Cerebellar cortex (tissue), 1 donor: ENCODE measurements at places on chromosomes 6 and 20.

- no peak for DNase-seq
Observed at GRCh38 chr6:4973415-4973814, 30.4 kb downstream of the RPP40 start.

DNA sequence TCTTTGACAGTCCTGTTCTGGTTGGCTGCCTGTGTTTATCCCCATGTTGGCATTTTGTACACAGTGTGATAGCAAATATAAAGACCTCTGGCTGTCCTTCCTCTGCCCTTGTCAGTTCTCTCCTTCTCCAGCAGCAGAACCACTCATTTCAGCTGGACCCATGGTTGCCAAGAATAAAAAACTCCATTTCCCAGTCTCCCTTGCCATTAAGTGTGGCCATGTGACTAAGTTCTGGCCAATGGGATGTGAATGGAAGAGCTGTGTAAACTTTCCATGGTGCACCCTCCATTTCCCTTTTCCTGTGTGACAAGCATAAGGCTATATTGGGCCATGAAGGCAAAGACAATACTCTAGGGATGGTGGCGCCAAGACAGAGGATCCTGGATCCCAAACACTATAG lies 78.4 kb upstream of the TBC1D7 start:
- no peak for DNase-seq

DNA sequence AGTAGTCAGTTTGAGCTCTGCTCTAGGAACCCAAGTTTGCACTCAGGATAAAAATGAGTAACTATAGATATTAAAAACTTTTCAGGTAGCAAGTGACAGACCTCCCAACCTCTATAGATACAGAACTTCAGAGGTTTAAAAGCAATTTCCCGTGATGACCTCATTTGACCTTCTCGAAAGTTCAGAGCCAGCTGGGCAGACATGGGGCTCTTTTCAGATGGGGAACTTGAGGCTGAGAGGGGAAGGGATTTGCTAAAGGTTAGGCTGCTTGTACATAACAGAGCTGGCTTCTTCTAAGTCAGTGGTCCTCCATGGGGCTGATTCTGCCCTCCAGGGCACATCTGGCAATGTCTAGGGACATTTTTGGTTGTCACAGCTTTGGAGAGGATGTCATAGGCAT lies 58.8 kb upstream of the ZNF831 start:
- no peak for DNase-seq

DNA sequence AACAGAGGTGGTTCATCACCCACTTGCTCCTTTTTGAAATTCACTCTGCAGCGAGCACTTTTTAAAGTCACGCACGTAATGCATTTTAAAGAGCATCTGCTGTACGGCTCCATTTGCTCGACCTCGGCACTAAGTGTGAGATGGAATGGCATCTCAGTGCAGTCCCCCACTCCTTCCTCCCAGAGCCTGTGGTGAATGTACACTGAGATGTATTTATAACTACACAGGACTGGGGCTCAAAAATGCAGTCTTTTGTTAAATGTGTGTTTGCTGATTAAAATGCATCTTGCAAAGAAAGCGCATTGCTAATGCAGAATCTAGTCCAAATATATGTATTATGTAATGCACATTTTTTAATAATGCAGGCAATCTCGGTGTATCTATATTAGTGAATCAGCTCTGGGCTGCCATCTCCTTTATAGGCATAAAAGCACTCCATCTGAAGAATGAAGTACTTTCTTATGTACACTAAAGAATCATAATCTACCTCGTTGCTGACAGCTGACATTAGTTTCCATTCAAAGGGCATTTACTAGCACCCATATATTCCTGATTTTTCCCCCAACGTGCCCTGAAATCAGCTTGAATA lies 14.0 kb downstream of the GNAS-AS1 start:
- DNase-seq = no peak

GRCh38 chr6:127737768-127738167 lies 160.8 kb downstream of the C6orf58 start:
- DNase-seq = no peak

GRCh38 chr6:15966000-15966520 lies 162.8 kb upstream of the MYLIP start:
- DNase-seq = no peak

- no peak for DNase-seq
Observed at GRCh38 chr6:124812067-124812466, 150.2 kb upstream of the RNF217 start.

DNA sequence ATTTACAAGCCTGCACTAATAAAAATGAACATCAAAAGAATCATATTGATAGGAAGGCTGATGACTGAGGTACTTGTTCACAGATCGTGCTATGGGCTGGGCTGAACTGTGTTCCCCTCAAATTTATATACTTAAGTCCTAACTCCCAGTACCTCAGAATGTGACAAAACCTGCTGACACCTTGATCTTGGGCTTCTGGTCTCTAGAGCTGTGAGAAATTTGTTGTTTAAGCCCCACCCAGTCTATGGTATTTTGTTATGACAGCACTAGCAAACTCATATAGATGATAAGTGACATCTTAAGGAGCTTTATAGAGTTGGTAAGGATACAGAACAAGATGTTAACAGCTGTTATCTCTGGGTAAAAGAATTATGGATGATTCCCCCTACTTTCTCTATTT lies 13.8 kb downstream of the UBE2V1 start:
- DNase-seq = no peak

GRCh38 chr6:41600499-41601247 lies 37.6 kb upstream of the MDFI start:
- no peak for DNase-seq

GRCh38 chr6:156804402-156804801 lies 27.2 kb downstream of the ARID1B start:
- no peak for DNase-seq

GRCh38 chr6:3209114-3210023 lies 18.1 kb downstream of the TUBB2B start:
- no peak for DNase-seq

GRCh38 chr6:108622641-108623298 lies 62.1 kb downstream of the FOXO3 start:
- no peak for DNase-seq

DNA sequence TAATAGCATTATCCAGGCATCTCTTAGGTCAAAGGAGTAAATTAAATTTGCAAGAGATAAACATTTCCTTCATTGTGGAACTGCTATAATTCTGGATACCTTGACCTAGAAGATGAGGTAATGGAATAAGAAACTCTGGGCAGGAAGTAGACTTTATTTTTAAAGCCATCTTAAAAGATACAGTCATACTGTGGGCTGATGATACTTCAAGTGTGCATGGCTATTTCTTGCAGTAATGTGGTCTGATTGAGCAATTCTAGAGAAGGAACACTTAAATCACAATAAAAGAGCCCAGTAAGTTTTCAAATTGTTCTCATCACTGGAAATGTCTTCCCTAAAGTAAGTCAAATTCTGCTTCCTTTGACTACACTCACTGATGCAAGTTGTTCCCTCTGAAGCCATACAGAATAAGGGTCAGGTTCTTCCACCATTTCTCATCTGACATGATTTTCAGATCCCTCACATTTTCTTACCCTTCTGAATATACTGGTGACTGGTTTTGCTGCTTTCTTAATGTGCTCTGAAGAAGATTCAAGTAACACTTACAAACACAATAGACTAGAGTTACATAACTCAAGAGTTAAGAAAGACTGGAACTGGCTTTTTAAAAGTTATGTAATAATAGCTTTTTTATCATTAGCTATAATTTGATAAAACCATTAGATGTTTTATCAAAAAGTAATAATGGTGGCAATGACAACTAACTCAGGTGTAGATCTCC lies 62.6 kb upstream of the TMEM244 start:
- DNase-seq = no peak

DNA sequence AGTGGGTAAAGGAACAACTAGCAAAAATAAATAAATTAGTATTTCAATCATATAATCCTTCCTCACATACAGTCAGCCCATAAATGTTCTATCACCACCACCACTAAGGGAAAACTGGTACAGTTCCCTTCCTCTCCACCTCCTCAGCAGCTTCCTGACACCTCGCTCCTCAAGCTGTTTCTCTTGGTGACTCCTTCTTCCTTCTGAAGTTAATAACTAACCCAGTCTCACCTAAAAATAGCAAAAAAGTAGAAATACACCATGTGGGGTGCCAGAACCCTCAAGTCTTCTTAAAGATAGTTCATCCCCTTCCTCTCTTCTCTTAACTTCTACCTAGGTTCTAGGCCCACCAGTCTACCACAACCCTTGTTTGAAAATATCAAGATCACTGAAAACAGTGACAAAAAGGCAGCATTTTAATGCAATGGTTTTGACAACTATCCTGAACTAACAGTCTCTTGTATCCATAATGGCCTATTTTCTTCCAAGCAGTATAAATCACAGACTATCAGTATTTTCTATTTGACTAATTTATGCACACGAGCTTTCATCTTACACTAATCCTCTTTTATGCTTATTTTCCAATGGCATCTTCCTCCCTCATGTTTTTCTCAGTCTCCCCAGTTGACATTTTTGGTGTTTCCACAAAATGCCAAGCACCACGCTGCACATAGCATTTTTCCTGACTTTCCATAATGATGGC lies 85.5 kb downstream of the KHDC1L start:
- no peak for DNase-seq

DNA sequence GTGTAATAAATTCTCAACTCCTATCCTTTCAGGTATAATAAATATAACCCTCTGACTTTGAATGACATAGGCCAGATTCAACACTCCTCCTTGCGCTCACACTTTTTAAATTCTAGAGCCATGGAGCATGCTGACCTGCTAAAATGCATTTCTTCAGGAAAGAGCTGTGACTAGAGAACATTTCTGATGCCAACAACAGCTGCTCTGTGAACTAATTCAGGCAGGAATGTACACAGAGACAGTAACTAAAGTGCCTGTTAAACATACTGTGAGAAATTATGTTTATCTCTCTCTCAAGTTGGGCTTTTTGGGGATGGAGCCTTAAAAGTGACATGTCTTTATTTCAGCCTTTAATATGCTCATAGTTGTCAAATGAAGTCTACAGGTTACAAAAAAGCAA lies 8.3 kb downstream of the NHSL1 start:
- no peak for DNase-seq

- no peak for DNase-seq
Observed at GRCh38 chr6:43240950-43241349, 2.3 kb upstream of the TTBK1 start.

- DNase-seq = no peak
Observed at GRCh38 chr6:155247618-155248007, 16.2 kb upstream of the CLDN20 start.

GRCh38 chr6:166617359-166617758 lies 9.7 kb downstream of the RPS6KA2 start:
- no peak for DNase-seq

DNA sequence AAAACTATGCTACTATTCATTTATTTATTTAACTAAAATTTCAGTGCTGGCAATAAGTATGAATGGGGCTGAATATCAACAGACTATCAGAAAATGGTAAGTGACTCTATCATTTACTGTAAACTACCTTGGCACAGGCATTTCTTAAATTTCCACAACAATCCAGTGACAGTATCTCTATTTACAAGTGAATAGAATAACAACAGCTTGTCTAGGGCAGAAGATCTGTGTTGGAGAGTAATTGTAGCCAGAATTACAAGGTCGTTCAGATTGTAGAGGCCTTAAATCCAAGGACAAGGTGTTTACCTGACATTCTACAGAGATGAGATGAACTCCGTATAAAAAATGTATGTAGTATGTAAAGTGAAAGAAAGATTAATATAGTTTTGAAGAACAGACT lies 193.8 kb upstream of the SIM1 start:
- no peak for DNase-seq

- no peak for DNase-seq
Observed at GRCh38 chr6:7311176-7311575, 1.8 kb downstream of the SSR1 start.

GRCh38 chr20:52049001-52049731 lies 142.4 kb downstream of the ZFP64 start:
- DNase-seq = peak; percentile 27

GRCh38 chr6:42041481-42042053 lies 8.8 kb upstream of the TAF8 start:
- no peak for DNase-seq

- no peak for DNase-seq
Observed at GRCh38 chr6:38035478-38035877, 216.0 kb downstream of the ZFAND3 start.

- DNase-seq = no peak
Observed at GRCh38 chr6:114906096-114906495, 563.3 kb upstream of the HS3ST5 start.

DNA sequence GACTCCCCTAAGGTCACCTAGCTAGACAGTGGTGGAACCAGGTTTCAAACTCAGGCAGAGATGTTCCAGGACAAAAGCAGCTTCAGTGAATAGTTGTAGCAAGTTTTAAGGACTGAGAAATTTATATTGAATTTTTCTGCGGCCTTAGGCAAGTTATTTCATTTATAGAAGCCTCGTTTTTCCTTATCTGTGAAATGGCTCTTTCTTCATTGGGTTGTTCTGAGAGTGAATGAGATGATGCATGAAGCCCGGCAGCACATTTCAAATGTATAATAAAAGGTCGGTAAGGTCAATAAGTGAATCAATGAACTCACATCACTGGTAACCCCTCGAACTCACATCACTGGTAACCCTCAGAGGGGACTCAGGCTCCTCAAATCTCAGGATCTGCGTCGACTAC lies 1.1 kb upstream of the GMPR start:
- no peak for DNase-seq

- no peak for DNase-seq
Observed at GRCh38 chr6:125013938-125014660, 51.9 kb downstream of the RNF217 start.

- peak; percentile 40 for DNase-seq
Observed at GRCh38 chr6:69416776-69417175, 380.0 kb downstream of the LMBRD1 start.

DNA sequence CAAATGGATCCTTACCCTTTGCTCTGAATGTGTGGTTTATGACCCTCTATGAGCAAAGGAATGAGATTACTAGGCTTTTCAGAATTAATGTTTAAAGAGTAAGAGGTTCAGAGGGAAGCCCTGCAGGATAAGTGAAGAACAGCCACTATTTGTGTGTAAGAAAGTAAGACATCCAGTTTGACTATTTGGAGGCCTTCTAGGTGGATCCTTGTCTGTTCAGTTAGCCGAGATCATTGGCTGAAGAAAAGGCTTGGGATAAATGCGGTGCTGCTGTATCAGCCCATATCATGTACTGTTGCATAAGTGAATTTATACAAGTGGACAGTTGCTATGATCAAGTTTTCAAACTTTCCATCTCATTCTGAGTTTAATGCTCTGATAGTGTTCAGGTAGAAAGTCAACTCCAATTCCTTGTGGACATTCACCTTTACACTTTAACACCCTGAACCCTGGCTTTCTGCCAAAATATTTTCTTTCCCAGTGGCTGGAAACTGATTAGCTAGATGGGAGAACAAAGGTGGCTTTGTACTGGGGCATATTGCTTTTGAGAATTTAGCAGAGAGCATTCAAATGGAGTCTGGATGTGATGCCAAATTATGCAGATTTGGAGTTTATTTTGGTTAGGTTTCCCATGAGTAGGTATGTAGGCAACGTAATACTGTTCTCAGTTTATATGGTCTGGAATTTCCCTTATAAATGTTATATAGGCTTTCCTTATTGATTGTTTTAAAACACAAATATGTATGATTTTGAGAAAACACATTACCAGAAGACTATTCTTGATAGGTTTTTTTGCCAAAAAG lies 15.0 kb downstream of the PARD6B start:
- no peak for DNase-seq
